ENCODE measurements at places on chromosomes 4 and X.

DNA sequence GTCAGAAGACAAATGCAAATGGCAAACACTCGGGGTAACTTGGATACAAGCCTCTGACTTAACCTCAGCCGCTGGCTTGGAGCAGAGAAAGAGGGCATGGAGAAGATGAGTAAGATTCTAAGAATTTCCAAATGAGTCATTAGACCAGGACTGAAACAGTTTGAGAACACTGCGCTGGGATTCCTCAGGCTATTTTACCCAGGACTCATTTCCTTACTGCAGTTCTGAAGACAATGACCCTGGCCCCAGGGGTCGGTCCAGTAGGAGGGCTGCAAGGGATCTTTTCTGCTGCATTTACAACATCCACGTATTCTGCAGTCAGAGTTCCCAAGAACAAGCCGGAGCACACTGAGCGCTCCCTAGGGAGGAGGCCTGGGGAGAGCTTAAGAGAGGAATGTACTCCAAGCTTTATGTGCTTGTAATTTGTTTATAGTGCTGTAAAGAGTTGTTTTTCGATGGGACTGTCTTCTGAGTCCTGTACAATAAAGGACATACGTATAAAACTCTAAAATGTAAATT lies 27.3 kb upstream of the SORBS2 start:
- DNase-seq = no peak

- no peak for DNase-seq
Observed at GRCh38 chr4:81214881-81215868, at the start of gene PRKG2. TSS of gene PRKG2 (minus strand) at chr4:81215222. CDS start at chr4:81205047, 10,175 bp downstream.

GRCh38 chrX:7261672-7262332 lies 113.8 kb upstream of the PUDP start:
- DNase-seq = no peak

DNA sequence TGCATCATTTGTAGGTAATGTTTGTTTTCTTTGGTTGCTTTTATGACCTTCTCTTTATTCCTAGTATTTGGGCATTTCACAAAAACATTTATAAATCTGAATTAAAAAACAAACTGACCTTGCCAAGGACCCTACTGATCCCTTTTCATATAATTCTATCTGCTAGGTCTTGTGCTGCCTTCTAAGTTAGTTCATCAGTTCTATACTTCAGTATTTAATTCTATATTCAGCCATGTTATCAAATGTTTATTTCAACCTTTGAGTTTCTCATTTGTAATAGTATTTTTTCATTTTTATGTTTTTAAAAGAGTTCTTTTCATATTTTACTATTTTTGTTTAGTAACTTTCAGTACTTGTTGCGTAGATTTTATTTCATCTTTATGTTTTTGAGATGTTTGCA lies 155.3 kb downstream of the SNCA start:
- DNase-seq = no peak

DNA sequence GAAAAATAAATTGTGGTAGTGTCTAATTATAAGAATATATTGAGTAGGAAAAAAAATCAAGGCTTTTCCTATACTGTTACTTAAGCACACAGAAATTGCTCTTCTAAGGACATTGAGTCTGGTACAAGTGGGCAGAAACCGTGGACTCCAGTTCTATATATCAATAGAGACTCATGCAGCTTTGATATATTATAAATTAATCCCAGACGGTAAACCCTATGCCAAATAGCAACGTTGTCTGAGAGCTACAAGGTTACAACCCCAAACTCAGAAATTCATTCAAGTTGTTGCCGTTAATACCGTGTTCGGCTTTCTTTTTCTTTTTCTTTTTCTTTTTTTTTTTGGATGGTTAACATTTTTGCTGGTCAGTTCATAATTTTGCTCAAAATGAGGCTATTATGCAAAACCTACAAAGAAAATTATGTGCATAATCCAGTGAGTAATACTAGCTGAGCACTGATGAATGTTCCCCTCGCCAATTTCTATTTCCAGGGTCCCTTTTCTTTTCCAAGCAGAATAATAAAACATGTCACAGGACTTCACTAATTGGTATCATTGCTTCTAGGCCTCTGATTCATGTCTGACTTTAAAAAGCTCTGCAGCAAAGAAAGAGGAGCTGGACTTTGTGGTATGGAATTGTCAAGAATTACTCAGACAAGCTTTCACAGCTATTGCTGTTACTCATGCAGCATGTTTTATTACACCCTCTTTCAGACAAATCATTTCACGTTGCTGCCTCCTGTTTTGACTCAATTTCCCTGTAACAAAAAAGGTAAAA lies 737.7 kb downstream of the NLGN4X start:
- no peak for DNase-seq

- no peak for DNase-seq
Observed at GRCh38 chr4:187422655-187423054, 572.9 kb upstream of the ZFP42 start.

Data from activated CD4-positive, alpha-beta memory T cell treated with anti-CD3 and anti-CD28 coated beads for 36 hours (primary cell).